ENCODE measurements at places on chromosomes 11 and 22.

DNA sequence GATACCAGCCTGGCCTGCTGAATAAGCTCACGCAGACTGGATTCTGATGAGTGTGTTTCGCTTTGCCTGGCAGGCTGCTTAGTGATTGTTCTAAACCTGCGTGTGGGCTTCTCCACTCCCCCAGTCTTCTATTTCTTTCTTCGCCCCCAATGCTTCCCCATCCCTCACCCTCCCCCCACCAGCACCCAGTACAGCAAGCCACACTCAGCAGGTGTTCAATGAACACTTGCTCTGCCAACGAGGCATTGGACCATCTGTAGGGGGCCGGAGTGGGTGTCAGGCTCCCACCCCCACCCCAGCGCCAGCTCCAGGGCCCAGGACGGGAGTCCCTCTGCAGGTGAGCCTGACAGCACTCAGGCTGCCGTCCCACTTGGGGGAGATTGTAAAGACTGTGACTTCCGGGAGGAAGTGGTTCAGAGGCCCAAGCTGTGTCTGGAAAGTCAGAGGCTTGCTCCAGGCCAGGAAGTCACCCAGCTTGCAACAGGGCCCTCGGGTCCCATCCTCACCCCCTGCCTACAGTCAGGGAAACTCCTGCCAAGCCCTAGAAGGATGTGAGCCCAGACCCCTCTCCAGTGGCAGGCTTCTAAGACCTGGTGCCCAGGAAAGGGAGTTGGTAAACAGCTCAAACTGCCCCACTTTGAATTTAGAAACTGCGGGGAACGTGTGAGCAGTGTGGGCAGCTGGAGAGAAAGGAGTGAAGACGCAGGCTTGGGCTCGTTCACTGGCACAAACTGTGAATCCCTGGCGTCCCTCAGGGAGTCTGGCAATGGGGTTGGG lies 66.3 kb upstream of the PRDM11 start:
- DNase-seq: no peak

DNA sequence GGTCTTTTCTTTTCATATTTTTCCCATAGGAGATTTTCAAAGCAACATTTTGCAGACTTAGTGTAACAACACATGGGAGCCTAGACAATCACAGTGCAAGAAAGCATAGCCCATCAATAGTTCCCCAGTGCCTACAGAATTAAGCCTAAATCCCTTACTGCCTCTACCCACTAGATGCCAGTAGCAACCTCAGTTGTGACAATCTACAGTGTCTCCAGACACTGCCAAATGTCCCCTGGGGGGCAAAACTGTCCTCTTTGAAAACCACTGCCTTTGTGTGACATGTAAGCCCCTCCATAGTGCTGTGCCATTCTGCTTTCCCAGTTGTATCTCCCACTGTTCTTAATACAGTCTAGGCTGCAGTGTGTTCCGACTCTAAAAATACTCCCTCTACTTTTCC lies 1329.0 kb downstream of the LRRC4C start:
- no peak for DNase-seq

DNA sequence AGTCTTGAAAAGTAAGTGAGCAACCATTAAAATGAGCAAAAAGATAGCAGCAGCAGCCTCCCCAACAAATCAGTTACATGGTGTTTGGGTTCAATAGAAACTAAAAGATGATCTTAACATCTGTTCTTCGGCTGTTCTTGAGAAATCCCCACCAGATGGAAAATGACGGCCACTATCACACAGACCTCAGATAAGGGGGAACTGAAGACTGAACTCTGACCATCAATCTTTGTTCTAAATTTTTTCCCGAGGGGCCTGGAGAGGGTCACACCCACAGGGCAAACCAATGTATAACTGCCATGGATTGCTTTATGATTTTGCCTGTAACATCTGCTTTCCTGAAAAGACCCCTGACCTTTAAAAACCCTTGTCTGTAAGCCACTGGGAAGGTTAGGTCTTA lies 624.8 kb upstream of the KIRREL3 start:
- no peak for DNase-seq

DNA sequence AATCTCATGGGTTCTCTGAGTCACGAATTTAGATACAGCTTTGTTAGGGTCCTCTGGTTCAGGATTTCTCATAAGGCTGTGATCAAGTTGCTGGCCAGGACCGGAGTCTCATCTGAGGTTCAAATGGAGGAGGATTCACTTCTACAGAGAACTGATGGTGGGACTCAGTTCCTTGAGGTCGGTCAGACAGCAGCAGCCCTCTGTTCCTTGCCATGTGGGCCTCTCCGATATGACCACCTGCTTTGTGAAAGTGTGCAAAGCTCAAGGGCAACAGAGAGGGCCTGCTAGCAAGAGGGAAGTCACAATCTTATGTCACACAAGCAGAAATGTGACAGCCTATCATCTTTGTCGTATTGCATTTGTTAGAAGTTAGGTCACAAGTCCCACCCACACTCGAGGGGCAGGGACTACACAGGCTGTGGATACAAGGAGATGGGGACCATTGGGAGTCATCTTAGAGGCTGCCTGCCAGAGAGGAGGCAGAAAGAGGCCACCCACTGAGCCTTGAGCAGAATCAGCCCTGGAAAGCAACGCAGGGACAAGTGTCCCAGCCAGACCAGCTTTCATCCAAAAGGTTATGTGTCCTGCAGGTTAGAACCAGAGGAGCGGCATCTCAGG lies 34.5 kb downstream of the RPUSD4 start:
- DNase-seq: no peak

DNA sequence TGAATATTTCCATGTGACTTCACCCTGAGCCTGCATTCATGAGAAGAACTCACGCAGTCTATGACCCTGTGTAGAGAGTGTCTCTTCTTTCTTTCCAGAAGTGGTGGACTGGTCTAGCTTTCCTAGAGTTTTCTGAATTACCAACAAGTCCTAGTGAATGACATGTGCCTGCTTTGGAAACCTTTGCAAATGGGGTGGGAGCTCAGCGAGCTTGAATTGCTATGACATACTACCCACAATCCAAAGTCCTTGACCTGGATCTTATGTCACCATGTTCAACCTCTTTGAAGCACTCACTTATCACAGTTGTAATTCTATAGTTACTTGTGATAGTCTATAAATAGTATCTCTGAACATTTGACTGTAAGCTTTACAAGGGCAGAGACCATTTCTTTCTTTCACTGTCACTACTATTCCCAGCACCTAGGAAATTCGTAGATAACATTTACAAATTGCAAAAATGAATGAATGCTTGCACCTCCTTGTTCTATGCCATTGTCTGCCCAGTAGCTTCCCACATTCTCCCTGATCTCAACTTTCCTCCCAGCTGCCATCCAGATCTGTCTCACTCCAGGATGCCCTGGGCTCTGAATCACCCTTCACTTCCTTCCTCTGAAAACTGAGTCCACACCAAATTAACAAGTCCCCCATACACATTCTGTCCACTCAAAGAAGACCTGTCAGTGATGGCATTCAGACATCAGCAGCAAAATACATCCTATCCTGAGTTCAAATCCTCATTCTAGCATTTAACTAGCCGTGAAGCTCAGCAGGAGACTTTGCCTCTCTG lies 201.9 kb upstream of the SESN3 start:
- DNase-seq: no peak

DNA sequence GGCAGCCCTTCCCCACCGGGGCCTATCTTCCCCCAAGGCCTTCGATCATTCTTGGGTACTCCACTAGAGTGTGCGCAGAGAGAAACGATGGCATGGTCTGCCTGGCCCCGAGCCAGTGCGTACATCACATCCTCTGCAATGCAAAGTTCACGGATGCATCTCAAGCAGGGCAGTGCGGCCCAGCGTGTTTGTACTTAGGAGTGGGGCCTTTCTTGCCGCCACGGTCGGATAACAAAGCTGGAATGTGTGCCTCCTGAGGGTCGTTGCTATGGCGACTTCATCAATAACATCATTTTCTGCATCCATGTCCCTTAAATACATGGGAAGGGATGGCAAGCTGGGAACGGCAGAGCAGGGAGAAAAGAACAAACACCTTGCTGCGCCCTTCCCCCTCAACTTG lies 73.9 kb downstream of the SCUBE1 start:
- DNase-seq: no peak

DNA sequence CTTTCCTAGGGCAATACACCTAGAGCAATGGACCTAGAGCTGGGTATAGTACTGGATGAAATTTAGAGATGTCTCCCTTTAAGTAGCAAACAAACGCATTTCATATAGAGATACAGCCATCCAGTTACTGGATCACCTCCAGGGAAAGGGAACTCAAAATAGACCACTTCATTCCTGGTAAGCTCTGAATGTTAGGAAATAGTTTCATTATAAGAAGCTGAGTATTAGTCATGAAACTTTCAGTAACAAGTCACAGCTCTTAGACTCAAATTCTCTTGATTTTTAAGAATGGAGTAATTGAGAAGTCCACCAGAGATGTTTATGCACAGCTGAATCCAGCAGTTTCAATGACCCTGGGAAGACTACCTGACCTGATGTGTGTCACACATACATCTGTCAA lies 221.9 kb downstream of the FAM76B start:
- no peak for DNase-seq

- no peak for DNase-seq
These were observed 8.9 kb upstream of the GRK3 start for GRCh38 chr22:25555586-25555985.

- no peak for DNase-seq
These were observed 3.0 kb downstream of the THY1 start for GRCh38 chr11:119419834-119420492.

- DNase-seq: no peak
These were observed 23.3 kb upstream of the OR9Q2 start for GRCh38 chr11:58165504-58166106.

GRCh38 chr22:19745155-19746101 lies 15.2 kb upstream of the TBX1 start:
- DNase-seq: no peak

- peak; percentile 4 for DNase-seq
These were observed at the start of gene ZNF215 for GRCh38 chr11:6926208-6927029. Gene ZNF215, plus strand, starts transcription at chr11:6926426. Its CDS starts 5,847 bp downstream, at chr11:6932273.

DNA sequence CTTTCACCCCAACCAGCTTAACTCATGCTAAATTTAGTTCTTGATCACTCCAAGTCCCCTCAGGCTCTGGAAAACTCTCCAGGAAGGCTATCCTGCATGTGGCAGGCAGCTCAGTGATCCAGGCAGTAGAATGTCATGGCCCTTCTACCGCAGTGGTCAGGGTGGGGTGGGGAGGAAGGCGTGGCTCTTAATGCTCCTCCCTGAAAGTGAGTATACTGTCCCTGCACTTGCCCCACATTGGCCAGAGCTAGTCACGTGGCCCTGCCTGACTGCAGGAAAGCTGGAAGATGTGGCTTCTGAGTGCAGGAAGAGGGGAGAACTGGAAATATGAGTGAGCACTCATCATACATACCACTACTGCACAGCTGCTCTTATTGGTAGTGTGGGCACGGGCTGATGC lies 102.1 kb downstream of the GRAMD1B start:
- no peak for DNase-seq

- DNase-seq: no peak
These were observed 22.9 kb upstream of the SLC5A1 start for GRCh38 chr22:32020117-32020516.

GRCh38 chr11:100575860-100576717 lies 111.0 kb upstream of the ARHGAP42 start:
- no peak for DNase-seq

DNA sequence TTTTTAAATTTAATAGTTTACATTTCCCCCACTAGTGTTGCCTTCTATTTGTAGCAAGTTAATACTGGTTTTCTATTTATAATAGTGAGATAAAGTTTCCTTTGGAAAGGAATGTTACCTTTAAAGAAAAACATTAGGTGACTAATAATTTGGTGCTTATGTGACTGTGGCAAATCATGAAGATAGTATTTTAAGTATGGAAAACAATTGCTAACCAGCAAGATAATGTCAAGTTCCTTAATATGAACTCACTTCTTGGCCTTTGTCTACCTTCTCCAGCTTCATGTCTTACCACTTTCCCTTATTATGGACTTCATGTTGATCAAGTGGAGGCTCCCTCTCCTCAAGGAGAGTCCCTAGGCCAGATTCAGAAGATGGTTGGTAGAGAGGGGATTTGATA lies 27.2 kb downstream of the ARHGEF12 start:
- no peak for DNase-seq

- no peak for DNase-seq
These were observed 90.0 kb downstream of the INSC start for GRCh38 chr11:15204711-15205110.

DNA sequence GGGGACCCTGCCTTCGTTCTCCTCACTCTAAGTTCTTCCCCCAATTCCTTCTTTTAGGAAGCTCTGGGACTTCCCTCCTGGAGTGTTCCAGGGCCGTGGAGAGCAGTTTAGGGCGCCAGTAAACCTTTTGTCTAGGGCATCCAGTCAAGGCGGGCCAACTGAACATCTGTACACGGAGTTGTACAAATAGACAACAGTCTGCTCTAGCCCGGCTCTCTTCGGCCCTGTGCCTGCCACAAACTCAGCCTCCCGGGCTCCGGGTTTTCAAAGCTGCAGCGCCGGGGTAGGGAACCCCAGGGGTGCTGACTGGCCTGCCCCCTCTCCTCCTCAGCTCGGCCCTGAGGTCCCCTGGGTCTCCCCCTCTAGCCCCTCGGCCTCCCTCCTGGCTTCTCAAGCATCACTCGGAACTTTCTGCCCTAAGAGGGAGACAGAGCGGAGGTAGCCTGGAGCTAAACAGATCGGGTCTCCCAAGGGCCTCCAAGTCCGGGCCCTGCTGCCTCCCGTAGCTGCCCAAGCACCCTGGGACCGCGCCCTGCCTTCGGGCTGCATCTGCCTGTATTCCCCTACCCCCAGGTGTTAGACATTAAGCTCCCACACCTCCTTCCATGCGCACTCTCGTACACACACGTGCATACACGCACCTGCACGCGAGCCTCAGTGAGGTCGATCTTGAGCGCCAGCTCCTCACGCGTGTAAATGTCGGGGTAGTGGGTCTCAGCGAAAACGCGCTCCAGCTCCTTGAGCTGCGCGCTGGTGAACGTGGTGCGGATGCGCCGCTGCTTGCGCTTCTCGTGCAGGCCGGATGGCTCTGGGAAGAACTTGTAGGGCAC lies 3.3 kb downstream of the PHOX2A start:
- DNase-seq: no peak

- no peak for DNase-seq
These were observed 1539.4 kb upstream of the TENM4 start for GRCh38 chr11:80980227-80980626.

DNA sequence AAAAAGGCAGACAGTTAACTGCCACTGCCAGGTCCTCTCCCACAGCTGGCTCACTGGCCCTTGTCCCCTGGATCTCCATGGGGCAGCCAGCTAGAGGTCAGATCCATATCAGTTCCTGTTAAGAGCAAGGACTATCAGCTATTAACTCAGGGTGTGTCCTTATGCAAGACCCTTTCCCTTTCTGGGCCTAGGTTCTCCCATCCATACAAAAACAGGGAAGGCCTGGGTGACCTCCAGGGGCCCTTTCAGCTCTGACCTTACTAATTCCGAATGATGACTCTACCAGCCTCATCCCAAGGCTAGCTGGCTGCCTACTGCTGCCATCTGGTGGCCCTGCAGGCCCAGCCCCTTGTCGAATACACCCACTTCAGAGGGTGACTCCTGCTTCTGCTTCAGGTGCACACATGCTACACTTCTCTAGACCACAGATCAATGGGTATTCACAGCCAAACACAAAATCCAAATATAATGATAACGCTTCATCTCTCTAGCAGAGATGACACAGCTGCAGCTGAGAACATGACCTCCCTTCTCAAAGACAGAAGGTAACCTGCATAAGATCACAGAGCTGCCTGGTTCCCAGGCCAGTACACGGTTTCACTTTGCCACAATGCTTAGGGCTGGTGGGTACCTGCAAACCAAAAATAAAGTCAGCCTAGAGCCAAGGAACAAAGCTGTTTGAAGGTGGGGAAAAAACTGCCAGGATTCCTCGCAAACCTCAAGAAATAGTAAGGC lies 34.1 kb downstream of the SERGEF start:
- DNase-seq: no peak

GRCh38 chr11:95092549-95093324 lies 3.1 kb downstream of the ENDOD1 start:
- no peak for DNase-seq
